Activated gamma-delta T cell treated with anti-CD3 and anti-CD28 coated beads, Interleukin-2, amount 50 U/mL, for 16 hours (primary cell): ENCODE measurements at places on chromosomes 5 and 9.

GRCh38 chr5:59180515-59180914 is 597.6 kb downstream of the RAB3C start:
- DNase-seq, result no peak

DNA sequence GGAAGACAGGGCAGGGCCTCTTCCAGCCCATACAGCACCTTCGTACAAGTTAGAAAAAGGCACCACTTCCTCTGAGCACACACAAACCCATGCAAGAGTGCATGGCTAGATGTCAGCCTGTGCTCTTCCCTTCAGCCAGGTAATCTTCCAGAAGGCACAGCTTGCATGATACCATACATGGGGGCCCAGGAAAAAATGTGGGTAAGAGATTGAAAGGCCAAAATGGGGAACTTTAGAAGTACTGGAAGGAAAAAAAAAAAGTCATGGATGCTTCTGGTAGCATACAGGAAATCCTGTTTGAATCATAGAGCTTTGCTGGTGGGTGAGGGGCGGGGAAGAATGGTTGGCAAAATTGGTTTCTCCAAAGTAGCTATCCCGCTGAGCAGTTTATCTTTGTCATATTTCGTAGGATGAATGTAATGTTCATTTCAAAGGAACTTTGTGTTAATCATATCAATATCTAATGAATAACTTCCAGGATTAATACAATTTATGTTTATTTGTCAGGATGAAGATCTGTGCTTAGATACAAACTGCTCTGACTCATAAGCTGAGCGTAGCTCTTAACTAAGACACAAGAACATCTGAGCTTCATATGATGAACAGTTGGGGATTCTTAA is 78.2 kb upstream of the MAP3K1 start:
- DNase-seq, result no peak

- no peak for DNase-seq
Observed at GRCh38 chr5:168600409-168600808, 21.2 kb upstream of the PANK3 start.

- no peak for DNase-seq
Observed at GRCh38 chr9:36437790-36438189, 37.7 kb upstream of the RNF38 start.

DNA sequence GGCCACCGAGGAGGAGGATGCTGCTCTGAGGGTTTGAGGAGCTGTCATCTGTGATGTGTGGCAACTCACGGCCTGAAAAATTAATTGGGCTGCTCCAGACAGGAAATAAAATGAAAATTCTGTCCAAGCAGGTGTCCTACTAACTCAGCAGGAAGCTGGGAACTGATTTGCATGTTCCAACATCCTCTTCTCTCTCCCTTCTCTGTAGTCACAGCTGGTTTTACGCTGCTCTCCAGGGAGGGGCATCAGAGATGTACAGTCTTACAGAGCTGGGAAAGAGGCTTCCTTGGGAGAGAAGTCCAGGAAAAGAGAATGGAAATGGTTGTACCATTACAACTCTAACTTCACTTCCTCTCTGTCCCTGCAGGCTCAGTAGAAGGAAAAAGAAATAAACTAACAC is 24.2 kb upstream of the SIL1 start:
- DNase-seq, result no peak

DNA sequence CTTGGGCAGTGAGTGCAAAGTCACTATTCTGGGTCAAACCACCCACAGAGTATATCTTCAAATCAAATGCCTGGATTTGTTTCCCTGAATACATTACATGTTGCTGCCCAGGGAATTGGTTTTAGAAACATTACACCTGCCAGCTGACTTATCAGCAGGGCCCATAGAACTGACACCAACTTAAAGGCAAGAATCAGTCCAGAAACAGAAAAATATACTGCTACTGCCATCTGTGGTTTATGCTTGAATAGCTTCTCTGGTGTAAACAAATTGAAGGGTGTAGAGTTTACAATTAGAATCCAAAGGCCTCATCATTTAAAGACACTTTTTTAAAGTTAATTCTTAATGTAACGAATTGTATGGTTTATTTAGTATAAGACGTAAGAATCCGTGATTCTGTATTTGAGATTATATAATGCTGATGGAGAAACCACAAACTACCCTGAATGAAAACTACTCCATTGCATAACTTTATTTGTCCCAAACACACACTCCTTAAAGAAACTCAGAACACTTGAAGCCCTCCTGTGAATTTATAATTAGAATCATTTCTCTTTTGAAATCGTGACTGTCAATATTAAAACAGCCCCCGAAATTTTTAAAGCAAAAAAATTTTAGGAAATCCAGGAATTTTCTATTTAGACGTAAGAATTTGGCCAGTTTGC is 6.2 kb downstream of the NR6A1 start:
- no peak for DNase-seq

DNA sequence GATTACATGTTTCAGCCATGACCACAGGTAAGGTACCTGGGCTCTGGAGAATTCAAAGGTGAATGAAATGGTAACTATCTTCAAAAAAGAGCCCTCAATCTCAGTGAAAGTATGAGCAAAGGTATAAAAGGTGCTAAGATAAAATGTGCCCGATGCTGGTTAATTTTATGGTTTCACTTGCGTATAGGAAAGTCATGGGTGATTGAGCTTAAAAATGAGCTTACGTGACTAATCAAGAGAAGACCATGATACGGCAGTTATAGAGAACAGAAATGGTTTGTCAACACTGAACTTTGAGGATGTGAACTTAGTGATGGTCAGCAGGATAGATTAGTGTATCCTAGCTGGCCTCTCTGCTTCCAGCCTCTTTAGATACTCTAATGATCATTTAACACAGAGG is 320.1 kb downstream of the DEPDC1B start:
- no peak for DNase-seq

DNA sequence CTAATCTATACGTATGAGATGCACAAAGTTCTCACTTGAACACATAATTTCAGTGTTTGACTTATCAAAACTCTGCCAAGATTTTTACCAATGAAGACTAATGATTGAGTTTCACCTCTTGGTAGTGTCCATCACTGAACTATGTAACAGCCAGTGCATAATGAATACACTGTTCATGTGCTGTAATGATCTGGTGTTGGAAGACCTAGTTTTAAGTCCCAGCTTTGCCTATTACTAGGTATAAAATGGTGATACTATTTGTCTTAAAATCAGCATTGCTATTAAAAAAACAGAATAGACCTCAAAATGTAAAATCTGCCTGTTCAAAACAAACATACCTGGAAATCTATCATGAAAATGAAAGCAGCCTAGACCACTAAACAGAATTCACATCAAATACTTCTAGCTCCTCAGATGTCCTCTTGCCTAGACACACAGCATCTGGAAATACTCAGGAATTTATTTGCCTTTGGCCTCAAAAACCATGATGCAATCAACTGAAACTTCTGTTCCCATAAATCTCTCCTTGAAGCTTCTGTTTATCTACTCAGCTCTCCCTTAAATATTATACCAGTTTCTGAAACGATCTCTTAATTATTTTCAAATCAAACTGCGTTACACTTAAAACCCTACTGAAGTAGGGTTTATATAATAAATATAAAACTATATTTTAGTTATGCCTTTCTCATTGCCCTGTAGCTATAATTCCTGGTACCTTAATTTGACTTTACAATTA is 38.1 kb downstream of the MRPS27 start:
- no peak for DNase-seq

DNA sequence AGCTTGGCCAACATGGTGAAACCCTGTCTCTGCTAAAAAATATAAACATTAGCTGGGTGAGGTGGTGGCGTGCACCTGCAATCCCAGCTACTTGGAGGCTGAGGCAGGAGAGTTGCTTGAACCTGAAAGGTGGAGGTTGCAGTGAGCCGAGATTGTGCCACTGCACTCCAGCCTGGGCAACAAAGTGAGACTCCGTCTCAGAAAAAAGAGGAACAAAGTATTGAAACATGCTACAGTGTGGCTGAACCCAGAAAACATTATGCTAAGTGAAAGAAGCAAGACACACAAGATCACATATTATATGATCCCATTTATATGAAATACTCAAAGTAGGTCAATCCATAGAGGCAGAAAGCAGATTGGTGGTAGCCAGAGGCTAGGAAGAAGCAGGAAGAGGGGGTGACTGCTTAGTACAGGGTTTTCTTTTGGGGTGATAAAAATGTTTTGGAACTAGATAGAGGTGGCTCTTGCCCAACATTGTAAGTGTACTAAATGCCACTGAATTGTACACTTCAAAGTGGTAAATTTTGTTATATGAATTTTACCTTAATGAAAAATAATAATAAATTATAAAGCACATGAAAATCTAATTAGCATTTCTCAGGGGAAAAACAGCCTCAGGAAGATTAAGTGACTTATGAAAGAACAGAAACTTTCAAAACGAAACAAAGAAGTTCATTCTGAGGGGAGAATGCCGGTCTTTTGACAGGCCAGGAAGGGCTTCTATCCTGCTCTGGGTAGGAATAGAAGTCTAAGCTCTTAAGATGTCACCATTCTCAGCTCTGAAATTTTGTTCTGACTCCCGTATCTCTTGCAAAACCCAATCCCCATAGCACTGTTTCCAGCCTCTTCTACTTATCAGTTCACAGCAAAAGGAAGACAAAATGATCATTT is 161.1 kb upstream of the TBCA start:
- DNase-seq, result no peak

DNA sequence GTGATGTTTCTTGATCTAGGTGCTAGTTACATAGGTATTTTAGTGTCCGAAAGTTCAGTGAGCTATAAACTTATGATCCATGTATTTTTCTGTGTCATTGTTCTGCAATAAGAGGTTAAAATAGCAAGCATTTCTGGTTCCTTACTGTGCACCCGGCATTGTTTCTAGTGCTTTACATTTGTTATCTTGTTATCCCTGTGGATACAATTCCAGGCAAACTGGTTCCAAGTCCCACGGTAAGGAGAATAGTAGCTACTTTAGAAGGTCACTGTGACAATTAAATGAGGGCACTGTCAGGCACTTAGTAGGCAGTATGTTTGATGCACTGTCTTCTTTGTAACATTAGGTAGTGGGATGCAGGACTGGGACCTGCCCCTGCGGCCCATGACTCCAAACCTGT is 9.0 kb downstream of the FUBP3 start:
- DNase-seq, result no peak

- DNase-seq, result no peak
Observed at GRCh38 chr9:70043689-70044489, at the start of gene MAMDC2. Gene MAMDC2, plus strand, starts transcription at chr9:70043848. Its CDS starts 350 bp downstream, at chr9:70044198.

DNA sequence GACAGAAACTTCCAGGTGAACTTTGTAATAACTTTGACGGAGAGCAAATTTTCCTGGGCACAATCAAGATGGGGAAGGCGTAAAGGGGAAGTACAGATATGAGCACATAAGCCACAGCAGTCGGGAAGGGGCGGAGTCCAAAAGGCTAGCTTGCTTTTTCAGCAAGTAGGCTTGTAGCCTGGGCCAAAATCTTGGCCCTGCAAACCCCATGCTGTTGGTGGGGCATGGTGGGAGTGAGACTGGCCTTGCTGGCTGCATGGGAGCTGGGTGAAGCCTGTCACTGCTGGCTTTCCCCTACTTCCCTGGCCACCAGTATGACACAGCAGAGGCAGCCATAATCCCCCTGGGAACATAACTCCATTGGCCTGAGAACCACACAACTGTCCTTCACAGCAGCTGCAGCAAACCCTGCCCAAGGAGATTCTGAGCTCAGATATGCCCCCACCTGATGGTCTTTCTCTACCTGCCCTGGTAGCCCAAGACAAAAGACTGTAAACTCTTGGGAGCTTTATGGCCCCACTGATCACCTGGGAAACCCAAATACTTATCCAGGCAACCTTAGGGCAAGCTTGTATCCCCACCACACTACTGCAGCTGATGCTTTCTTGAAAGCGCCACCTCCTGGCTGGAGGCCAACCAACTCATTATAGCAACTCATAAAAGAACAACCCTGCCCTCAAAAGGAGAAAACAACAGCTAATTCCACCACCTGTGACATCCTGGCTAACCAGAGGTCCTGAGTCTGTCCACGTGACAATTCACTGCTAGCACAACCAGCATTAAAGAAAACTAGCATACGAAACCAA is 24.0 kb downstream of the DCTN4 start:
- no peak for DNase-seq

- DNase-seq, result no peak
Observed at GRCh38 chr5:53291528-53291927, 182.0 kb upstream of the MOCS2 start.

DNA sequence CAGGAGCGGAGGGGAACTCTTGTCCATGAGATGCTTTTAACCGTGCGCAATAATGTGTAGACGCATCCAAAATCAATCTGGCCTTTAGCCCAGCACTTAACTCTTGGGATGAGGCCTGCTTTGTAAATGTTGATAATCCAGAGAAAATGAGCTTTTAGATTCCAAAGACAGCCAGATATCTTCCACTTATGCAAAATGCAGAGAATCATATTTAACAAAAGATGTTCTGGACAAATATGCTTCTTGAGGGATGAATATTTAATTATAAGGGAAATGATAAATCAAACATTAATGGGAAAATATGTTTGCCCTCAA is 5.6 kb downstream of the S1PR3 start:
- DNase-seq, result no peak

DNA sequence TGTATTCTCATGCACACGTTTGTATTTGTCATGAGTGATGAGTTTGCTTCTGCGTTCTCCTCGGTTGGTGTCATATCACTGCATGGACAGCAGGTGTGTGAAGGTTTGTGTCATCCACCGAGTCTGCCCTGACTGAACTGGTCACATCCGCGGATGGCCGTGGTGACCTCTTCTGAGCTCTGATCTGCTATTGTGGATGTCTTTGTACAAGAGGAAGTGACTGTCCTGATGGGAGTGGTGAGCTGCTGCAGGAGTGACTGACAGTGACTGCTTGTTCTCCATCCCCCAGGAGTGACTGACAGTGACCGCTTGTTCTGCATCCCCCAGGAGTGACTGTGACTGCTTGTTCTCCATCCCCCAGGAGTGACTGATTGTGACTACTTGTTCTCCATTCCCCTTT is 69.9 kb downstream of the EHMT1 start:
- DNase-seq, result no peak

DNA sequence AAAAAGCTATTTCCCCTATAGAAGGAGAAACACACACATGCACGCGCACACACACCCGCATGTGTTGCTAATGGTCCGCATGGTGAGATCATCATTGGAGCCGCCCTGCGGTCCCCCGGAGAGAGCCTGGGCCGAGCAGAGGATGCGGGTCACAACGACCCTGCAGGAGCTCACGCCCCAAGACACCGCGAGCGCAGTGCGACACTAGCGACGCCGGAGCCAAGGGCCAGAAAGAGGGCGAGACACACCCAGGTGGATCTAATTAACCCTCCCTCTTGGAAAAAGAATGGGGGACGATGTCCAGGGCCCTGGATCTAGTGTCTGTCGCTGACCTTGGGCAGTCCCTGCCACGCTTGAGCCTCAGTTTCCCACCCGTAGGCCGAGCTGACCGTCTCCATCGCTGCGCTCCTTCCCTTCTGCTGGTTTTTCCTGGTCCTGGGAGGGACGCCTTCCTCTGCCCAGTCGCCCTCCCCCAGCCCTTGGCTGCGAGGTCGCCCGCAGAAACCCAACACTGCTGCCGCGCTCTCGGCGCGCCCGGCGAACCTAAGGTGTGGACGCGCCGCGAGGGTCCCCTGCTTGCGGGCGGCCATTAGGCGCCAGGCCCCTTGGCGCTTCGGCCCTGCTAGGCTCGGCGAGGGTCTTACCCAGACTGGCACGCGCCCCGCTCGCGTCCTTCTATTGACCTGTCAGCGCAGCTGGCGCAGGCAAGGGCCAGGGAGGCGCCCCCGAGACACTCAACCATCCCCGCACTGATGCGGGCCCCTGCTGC is 47.5 kb upstream of the RNF20 start:
- DNase-seq, result no peak

- no peak for DNase-seq
Observed at GRCh38 chr9:79779901-79780300, 208.1 kb downstream of the TLE4 start.

GRCh38 chr9:18829873-18830272 is 203.1 kb downstream of the SAXO1 start:
- DNase-seq, result no peak
